ENCODE measurements at places on chromosomes 4 and X. TPM values are rescaled to one million over a fixed set of nuclear protein-coding genes. Genes with fewer than 3 reads are reported as not detected.

DNA sequence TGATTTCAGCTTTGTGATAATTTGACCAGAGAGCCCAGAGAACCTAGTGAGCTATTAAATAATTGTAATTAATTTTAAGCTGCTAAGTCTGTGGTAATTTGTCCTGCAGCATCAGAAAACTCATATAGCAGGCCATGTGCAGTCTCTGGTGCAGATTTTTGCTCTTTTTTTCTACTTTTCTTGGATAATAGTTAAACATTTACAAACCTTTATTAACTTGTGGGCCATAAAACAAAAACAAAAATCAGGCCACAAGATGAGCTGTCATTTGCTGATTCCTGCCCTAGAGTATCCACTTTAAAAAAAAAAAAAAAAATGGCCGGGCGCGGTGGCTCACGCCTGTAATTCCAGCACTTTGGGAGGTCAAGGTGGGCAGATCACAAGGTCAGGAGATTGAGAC is 99.8 kb downstream of the CLDN22 start:
- no peak for DNase-seq

- no peak for DNase-seq
Observed at GRCh38 chrX:73577361-73577760, 14.4 kb downstream of the CHIC1 start.

The PRSS12 gene
- 0.64 TPM for total RNA-seq

The DIPK2B gene
- 12.2 TPM for total RNA-seq

The FAM114A1 gene
- total RNA-seq = 74.6 TPM

GRCh38 chrX:103562801-103563200 is 22.5 kb upstream of the TCEAL4 start:
- no peak for DNase-seq

DNA sequence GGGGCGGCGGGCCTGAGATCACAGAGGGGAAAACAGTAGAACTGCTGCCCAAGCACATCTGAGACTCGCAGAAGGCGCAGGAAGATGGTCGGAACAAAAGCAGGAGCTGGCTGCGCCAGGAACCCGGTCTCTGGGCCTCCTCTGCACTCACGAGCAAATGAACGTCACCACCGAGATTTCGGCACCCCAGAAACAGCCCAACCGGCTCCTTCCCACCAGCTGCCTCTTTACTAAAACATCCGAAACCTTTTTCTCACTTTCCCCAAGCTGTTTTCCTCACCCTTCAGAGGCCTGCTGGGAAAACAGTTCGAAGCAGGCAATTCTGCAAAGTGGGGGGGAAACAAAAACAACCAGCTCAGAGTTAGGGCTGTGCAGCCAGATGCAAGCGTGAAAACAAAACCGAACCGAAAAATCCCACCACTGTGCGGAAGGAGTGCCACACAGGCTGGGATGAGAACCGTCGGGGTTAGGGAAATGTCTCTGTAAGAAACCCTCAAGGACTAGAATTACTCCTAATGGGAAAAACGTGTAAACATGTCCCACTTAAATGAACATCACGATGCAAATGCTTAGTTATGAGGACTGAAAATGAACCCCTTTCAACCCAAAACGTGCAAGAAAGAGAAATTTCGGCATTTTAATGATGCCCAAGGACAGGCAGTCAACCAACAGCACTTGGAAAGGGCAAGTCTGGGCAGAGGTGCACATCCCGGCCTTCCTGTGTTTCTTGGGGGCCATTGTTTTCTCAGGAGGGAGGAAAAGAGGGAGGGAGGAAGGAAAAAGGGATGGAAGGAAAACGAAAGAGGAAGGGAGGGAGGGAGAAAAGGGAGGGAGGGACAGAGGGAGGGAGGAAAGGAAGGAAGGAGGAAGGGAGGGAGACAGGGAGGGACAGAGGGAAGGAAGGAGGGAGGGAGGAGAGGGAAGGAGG is 15.8 kb downstream of the DHRSX start:
- DNase-seq = no peak

- DNase-seq = no peak
Observed at GRCh38 chr4:83174844-83175414, 60.4 kb upstream of the PLAC8 start.

DNA sequence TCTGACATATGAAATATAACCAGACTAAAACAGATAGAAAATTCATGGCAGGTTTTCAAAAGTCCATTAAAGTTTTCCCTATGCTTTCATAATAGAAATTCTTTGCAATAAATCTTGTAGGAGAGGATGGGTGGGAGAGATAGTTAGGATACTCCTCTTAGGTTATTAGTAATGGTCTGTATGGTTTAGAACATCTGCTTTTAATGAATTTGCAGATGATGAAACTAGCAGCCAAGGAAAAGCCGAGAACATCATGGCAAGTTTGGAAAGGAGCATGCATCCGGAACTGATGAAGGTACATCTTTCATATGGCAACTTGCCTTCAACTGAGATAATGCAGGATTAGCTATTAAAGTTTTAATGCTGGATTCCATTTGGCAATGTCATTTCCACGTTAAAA is 70.7 kb downstream of the DOCK11 start:
- DNase-seq = no peak

The RAB33A gene
- 2.6 TPM for total RNA-seq

The PACRGL gene
- 53.4 TPM for total RNA-seq

Measured in breast epithelium (tissue), 4 donors.